Thoracic aorta (tissue), 2 donors: ENCODE measurements at places on chromosomes 4 and X. TPM values are rescaled to one million over a fixed set of nuclear protein-coding genes. Genes with fewer than 3 reads are reported as not detected.
A peak's percentile ranks its signal among the peaks of the same experiment; 100 is the strongest.

- H3K36me3 ChIP-seq, result no peaks in the 10 kb centered on the region
- H3K4me1 ChIP-seq, result no peaks in the 10 kb centered on the region
- no peaks in the 10 kb centered on the region for H3K27me3 ChIP-seq
- no peak overlapping the region for H3K27ac ChIP-seq
These were observed 110.8 kb downstream of the MAPK10 start for GRCh38 chr4:86249074-86249473.

GRCh38 chr4:152776352-152776751 lies 3.2 kb downstream of the TIGD4 start:
- H3K27me3 ChIP-seq, result no peaks in the 10 kb centered on the region
- H3K4me3 ChIP-seq, result no peak overlapping the region
- H3K4me1 ChIP-seq, result peaks cover 7% of the 10 kb centered on the region
- H3K36me3 ChIP-seq, result no peaks in the 10 kb centered on the region
- no peak overlapping the region for H3K27ac ChIP-seq

GRCh38 chr4:101186567-101187184 lies 160.7 kb downstream of the PPP3CA start:
- no peaks in the 10 kb centered on the region for H3K36me3 ChIP-seq
- no peak overlapping the region for H3K4me3 ChIP-seq
- no peak for DNase-seq
- peaks cover 7% of the 10 kb centered on the region for H3K4me1 ChIP-seq
- H3K27me3 ChIP-seq, result no peaks in the 10 kb centered on the region
- no peak overlapping the region for H3K27ac ChIP-seq

- no peak overlapping the region for H3K4me3 ChIP-seq
- no peaks in the 10 kb centered on the region for H3K27me3 ChIP-seq
- peaks cover 6% of the 10 kb centered on the region for H3K36me3 ChIP-seq
- H3K4me1 ChIP-seq, result no peaks in the 10 kb centered on the region
These were observed 73.3 kb downstream of the FIP1L1 start for GRCh38 chr4:53450773-53451172.

DNA sequence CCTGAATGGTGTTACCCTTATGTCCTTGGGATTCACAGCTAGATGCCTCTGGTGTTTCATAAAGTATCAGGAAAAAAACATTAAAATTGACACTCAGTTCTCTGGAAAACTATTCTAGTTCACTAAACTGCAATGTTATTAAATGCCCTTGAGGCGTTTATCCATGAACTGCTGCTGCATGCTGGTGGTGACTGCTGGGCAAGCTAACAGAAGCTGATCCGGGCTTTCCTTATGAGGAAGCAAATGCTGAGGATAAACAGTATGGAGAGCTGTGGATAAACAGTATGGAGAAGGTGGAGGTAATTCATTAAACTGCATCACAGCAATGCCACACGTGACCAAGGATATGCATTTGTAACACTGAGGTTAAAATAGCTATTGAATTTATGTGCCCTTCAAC lies 227.0 kb downstream of the NR3C2 start:
- no peaks in the 10 kb centered on the region for H3K36me3 ChIP-seq
- no peaks in the 10 kb centered on the region for H3K27me3 ChIP-seq
- H3K27ac ChIP-seq, result peak overlapping the region; percentile 34
- peak overlapping the region; percentile 66 for H3K4me3 ChIP-seq
- no peak for DNase-seq

DNA sequence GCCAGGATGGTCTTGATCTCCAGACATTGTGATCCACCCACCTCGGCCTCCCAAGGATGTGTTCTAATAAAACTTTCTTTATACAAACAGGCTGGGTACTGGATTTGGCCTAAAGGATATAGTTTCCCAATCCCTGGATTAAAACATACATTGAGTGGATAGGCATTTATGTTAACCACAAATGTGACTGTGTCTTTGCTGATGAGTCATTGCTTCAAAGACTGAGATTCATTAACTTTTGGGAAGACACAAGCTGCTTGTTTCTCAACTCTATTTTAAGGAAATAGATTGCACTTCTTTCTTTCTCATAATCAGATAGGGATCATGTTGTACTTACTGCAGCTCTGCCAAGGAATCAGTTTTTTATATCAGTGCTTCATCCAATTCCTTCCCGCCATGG lies 131.3 kb upstream of the AGA start:
- no peak for DNase-seq
- H3K36me3 ChIP-seq, result no peaks in the 10 kb centered on the region
- H3K4me3 ChIP-seq, result no peak overlapping the region
- H3K27me3 ChIP-seq, result no peaks in the 10 kb centered on the region

GRCh38 chr4:1253831-1254230 lies 4.9 kb upstream of the CTBP1 start:
- no peak overlapping the region for H3K4me3 ChIP-seq
- no peak overlapping the region for H3K27ac ChIP-seq
- no peaks in the 10 kb centered on the region for H3K27me3 ChIP-seq
- peaks cover 12% of the 10 kb centered on the region for H3K4me1 ChIP-seq

DNA sequence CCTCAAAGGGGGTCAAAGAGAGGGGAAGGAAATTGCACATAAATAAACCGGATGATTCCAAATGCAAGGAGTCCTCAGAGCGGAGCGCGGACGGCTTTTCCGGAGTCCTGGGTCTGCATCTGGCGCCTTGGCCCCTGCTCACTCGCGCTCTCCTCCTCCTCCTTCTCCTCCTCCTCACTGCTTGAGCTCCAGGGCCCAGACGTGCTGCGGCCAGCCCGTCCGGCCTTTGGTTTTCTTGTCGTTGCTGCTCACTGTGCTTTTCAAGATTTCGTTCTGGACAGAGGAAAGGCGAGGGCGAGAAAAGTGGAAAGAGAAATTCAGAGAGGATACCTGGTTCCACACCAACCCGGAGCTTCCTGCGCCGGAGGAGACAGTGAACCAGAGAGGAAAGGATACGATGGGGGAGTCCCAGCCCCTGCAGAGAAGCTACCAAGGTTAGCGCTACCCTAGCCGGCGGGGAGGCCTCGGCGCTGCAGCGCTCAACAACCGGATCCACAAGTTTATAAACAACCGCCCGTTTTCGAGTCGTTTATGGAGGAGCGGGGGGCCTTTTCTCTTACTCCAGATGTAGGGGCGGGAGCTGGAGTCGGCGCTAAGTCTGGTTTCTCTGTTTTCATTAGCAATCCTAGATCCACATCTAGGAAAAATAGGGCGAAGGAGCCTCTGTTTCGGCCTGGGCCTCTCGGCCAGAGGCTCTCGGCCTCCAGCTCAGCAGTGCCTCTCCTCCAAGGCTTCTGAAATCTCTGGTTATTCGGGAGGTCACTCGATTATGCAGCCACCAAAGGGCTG lies 2.7 kb downstream of the HAND2 start:
- H3K27ac ChIP-seq, result peak overlapping the region; percentile 88
- H3K4me1 ChIP-seq, result peaks cover 8% of the 10 kb centered on the region
- DNase-seq, result no peak
- peak overlapping the region; percentile 76 for H3K4me3 ChIP-seq
- no peaks in the 10 kb centered on the region for H3K36me3 ChIP-seq

The FAM47E gene
- 0.54 TPM for total RNA-seq

The SOX3 gene
- not detected for total RNA-seq

The XAGE2 gene
- not detected for total RNA-seq

The GC gene
- not detected for total RNA-seq

The GABRE gene
- 286 TPM for total RNA-seq

The GAGE1 gene
- not detected for total RNA-seq

The SEPTIN11 gene
- 142 TPM for total RNA-seq

The DGKK gene
- total RNA-seq, result not detected
